DND-41 (cell line): ENCODE measurements at places on chromosomes 4 and X.

- DNase-seq = no peak
These were observed 686.0 kb downstream of the STPG2 start for GRCh38 chr4:97457253-97457652.

DNA sequence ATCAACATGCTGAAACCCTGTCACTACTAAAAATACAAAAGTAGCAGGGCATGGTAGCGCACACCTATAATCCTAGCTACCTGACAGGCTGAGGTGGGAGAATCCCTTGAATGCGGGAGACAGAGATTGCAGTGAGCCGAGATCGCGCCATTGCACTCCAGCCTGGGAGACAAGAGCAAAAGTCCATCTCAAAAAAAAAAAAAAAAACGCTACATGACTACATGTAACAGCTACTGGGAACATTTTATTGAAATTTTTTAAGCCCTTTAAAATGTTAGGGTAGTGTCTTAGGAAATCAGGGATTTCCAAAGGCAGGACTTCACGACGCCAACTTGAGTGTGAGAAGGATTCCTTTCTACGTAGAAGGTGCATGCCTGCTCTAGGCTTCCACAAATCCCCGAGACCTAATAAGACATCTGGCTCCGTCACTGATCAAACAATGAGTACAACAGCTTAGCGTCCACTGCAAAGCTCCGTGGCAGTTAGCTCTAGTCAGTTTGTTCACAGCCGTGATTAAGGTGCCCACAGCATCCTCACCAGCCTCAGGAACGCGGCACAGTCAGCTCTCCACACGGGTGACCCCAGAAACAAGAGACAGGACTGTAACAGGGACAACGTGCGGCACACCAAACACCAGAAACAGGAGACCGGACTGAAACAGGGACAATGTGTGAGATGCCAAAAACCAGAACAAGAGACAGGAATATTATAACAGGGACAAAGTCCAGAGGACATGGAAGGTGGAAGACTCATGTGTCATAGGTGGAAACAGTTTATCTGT is 33.7 kb downstream of the DHRSX start:
- DNase-seq = no peak

GRCh38 chr4:90181644-90182043 is 54.5 kb downstream of the CCSER1 start:
- DNase-seq = no peak

GRCh38 chr4:105990933-105991332 is 95.7 kb downstream of the NPNT start:
- no peak for DNase-seq

DNA sequence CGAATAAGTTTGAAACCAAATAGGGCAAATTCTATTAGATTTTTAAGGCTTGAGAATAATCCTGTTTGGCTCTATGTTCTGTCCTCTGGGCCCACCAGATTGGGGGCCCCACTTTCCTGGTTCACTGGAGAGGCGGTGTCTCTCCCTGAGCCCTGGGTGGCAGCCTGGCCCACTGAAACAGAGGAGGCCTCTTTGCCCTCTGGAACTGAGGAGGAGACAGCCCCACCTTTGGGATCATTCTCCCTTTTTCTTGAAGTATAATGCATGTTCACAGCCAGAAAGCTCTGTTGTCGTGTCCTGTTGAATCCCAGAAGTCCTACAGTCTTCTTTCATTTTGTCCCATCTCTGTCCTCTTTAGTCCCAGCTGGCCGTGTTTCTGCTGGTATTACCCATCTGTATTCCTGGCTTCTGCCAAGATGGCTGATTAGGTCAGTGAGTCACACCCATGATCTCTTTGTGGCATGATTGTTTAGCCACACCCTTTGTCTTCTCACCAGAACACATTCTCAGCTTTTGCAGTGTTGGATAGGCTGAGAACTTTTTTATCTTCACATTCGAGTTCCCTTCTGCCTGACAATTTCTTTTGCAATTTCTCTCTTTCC is 8.1 kb upstream of the TBC1D25 start:
- no peak for DNase-seq

DNA sequence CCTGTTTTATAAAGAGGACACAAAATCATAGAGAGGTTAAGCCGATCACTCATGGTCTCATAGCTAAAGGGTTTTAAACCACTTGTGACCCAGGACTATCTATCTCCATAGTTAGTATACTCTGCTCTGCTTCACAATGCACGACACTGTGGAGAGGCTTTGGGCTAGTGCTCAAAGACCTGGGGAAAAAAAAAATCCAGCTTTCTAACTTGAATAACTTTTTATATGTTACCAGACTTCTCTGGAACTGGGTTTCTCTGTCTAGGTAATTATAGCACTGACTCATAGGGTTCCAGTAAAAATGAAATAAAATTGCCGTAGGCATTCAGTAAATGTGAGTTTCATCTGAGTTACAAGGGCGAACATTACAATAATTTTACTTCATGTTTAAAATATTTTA is 273.7 kb upstream of the TECRL start:
- DNase-seq = no peak

DNA sequence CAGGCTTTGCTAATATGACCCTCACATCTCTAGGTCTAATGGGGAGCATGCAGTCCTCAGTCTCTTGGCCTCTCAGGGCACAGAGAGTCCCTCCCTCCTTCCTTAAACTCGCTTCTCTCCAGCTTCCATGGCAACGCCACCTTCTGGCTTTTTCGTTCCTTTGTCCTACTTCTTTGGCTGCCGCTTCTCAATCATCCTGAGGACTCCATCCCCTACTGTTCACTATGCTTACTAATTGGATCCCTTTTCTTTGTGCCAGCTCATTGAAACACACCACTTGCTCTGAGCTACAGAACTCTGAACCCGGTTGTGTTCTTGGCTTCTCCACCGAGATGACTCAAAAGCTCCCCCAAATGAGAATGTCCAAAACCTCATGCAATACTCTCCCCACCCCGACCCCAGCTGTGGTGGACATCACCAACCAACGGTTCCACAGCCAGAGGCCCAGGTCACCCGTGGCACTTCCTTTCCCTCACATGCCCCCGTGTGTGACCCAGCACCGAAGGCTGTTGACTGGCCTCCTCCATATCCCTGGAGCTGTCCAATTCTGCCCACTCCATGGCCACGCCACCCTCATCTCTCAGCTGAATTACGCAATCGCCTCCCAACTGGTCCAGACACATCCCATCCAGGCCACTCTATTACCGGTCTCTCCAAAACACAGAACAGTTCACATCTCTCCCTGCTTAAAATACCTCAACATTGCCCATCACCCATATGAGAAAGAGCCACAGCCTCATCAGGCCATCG is 34.7 kb downstream of the CRMP1 start:
- no peak for DNase-seq

- DNase-seq = no peak
These were observed 131.1 kb downstream of the HS3ST1 start for GRCh38 chr4:11297627-11298026.

- DNase-seq = no peak
These were observed 31.7 kb downstream of the SNCA start for GRCh38 chr4:89805297-89805696.

DNA sequence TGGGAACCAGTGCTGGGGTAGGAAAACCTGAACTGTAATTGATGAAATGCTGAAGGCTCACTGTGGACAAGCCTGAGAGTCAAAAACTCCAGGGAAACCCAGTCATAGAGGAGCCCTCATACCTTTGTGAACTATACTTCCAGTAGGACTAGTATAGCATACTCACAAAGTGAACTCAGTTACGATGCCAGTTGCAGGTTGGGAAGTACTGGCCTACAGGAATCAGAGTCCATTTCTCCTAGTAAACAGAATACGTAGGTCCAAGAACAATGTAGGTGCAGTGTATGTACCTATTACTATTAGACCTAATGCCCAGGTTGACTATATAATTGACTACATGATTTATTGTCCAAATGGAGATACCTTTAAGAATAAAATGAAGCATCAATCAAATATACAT is 8.5 kb upstream of the ANKRD17 start:
- DNase-seq = no peak

GRCh38 chrX:71302461-71303213 is 1.1 kb downstream of the ITGB1BP2 start:
- no peak for DNase-seq

DNA sequence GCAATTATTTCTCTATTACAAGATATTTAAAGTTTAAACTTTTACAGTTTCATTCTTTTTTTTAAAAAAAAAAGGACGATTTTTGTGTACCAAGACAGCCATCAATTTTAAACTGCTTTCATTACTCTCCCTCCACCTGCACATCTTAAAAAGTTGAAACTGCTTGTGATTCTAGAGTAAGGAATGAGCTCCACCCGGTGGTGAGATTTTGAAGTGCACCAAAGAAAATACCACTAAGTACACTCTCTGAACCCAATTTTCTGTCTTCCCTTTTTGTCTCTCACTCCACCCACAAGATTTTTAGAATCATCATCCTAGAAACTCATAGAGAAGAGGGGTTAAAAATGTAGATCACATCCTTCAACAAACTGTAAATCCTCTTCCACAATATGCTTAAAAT is 91.3 kb upstream of the WDR44 start:
- DNase-seq = peak; percentile 43

DNA sequence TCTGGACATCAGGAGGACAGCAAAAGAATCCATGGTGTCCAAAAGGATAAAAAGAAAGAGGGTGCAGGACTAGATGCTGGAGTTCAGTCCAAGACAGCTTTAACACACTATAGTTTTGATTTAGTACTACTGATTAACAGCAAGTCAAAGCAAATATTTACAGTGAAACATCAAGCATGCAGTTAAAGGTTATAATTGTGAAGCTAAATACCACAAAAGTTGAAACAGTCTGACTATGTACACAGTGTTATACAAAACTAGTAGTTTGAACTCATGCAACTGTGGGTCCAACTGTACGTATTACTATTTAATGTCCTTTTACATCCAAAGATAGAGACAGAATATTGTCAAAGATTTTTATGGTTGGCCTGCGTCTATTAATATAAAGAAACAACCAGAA is 57.6 kb downstream of the CHIC2 start:
- no peak for DNase-seq

GRCh38 chr4:15262396-15262795 is 165.4 kb upstream of the C1QTNF7 start:
- DNase-seq = no peak

- no peak for DNase-seq
These were observed 377 bp downstream of the CHRNA9 start for GRCh38 chr4:40335525-40335894.

DNA sequence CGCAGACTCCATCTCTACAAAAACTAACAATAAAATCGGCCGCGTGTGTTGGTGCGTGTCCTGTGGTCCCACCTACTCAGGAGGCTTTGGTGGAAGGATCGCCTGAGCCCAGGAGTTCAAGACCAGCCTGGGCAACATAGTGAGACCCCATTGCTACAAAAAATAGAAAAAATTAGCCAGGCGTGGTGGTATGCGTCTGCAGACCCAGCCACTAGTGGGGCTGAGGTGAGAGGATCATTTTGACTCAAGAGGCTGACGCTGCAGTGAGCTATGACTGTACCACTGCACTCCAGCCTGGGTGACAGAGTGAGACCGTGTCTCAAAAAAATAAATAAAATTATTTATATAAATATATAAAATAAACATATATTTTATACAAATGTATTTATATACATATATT is 22.3 kb downstream of the ASMTL start:
- no peak for DNase-seq

DNA sequence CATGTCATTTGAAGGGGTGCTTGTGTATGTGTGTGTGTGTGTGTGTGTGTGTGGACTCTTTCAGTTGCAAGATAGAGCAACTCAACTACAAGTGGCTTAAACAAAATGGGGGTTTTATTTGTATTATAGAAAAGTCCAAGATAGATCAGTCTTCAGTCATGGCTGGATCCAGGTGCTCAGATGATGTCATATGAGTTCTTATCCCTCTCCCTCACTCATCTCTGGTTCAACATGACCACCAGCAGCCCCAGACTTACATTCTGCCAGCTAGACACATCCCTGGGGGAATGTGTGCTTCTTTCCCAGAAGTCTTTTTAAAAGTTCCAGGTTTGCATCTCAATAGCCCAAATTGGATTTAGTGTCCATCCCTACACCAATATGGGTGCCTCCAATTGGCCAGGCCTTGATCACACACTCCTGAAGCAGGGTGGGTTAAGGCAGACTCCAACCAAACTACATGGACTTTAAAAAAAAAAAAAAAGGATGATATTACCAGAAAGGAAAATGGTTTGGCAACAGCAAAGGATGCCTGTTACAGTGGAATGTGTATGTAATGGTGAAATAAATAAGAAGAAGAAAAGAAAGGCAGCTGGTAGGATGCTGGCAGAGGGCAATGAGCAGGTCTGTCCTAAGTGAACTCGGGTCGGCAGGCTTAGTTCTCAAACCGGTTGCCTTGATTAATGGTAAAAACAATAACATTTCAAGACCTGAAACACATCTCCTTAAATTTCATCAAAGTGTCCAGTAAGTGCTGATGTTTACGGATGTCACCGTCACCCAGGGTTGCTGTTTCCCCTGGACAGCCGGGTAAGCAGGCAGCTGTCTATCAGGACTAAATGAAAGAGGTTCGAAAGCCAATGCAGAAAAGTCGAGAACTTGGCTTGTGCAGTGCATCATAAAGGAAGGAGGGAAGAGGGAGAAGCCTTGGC is 107.7 kb downstream of the SMIM20 start:
- no peak for DNase-seq

DNA sequence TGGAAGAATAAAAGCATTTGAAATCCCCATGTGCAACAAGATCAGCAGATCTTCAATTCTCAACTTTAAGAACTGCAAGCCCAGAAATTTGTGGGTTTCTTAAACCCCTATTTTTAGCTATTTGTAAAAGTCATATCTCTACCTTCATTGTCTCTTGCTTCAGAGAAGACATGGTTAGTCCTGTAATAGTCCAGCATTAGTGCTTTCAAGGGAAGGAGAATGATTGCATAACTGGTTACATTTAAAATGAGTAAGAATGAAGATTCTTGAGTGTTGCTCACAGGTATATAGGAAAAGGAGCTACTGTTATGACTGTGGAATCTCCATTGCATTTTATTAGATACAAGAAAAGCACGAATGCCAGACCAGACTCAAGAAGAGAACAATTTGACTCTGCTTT is 84.0 kb downstream of the CCSER1 start:
- DNase-seq = no peak

DNA sequence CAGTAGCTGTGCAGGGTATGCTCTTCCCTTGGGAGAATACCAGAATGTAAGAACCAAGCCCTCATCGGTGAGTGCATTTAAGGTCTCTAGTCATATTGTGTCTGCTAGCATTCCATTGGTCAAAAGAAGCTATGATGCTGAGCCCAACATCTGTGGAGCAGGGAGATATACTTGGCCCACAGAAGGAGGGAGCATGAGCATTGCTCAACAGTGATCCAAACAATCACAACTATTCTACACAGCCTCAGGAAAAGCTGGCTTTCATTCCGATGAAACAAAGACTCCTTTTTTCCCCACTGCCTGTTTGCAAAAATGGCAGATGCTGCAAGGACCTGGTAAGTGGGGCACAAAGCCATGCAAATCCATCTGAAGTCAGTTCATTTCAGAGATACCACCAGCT is 80.6 kb upstream of the DHX15 start:
- DNase-seq = no peak

DNA sequence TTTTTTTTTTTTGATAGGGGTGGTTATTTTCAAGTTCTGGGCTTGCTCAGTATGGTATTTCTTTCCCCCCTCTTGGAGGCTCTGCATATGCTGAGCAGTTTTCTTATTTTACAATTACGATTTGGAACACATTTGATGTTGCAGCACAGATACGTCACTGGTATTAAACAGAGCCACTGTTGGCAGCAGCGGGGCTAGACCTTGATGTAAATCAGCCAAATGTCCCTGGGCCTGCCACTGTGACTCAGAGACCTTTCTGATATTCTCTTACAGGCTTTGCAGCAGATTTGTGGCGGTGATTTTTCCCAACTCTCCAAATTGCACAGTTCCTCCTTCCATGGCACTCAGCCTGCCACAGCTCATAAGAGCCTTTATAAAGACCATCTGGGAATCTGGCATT is 81.1 kb downstream of the VMA21 start:
- DNase-seq = no peak

- DNase-seq = no peak
These were observed 38.6 kb upstream of the MSMO1 start for GRCh38 chr4:165288639-165289422.
